Stimulated activated CD8-positive, alpha-beta memory T cell treated with anti-CD3 and anti-CD28 coated beads, Interleukin-4, amount 100 ng/mL, for 48 hours (primary cell): ENCODE measurements at places on chromosomes 4 and X.

GRCh38 chr4:663046-663437, 11.0 kb downstream of the ATP5ME start:
- no peak for DNase-seq

GRCh38 chr4:32436816-32437215, 1716.6 kb downstream of the PCDH7 start:
- no peak for DNase-seq

DNA sequence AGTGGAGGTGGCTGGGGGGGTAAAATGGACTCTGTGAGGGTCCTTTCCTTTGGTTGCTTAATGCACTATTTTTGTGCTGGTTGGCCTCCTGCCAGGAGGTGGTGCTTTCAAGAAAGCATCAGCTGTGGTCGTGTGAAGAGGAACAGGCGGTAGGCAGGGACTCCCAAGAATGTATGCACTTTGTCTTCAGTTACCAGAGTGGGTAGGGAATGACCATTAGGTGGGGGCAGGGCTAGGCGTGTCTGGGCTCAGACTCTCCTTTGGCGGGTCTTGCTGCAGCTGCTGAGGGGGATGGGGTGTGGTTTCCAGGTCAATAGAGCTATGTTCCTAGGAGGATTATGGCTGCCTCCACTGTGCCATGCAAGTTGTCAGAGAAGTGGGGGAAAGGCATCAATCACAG, 509.0 kb downstream of the PCDH19 start:
- DNase-seq = no peak

DNA sequence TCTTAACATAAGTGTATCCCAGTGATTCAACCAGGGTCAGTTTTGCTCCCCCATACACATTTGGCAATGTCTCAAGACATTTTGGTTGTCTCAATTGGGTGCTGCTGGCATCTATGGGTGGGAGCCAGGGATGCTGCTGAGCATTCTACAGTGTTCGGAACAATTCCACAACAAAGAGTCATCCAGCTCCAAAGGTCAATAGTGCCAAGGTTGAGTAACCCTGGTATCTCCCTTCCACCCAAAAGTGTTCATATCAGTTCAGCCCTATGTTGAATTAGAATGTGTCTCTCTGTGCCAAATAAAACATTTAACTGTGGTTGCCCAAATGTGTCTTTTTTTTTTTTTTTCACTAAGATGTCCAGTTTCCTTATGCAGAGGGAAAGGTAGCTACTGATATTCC, 129.4 kb upstream of the RAI2 start:
- DNase-seq = no peak

- no peak for DNase-seq
Observed at GRCh38 chr4:8617486-8618040, 25.0 kb downstream of the CPZ start.

- DNase-seq = no peak
Observed at GRCh38 chr4:62495032-62495431, 1294.9 kb downstream of the ADGRL3 start.

- no peak for DNase-seq
Observed at GRCh38 chr4:84530454-84530853, 31.4 kb upstream of the NKX6-1 start.

- no peak for DNase-seq
Observed at GRCh38 chr4:145423017-145423708, 58.5 kb upstream of the SMAD1 start.
